ENCODE measurements at places on chromosomes 7 and 10. TPM values are rescaled to one million over a fixed set of nuclear protein-coding genes. Genes with fewer than 3 reads are reported as not detected.

DNA sequence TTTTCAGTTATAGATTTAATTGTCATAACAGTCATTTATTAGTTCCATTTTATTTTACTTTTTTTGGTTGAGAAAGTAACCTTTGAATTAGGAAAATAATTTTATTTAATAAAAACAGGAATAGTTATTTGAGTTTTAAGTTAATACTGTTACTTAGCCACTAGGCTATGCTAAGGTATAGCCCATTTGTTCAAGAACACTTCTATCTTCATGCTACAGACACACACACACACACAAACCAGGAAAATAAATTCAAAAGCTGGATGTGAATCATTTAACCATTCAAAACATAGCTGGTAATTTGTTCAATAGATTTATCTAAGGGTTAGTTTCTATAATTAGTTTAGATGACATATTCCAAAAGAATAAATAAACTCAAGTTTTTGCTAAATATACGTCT lies 148.4 kb downstream of the RNF133 start:
- H3K27me3 ChIP-seq, result no peaks in the 10 kb centered on the region
- no peak overlapping the region for H3K27ac ChIP-seq
- H3K36me3 ChIP-seq, result no peaks in the 10 kb centered on the region
- H3K4me3 ChIP-seq, result no peak overlapping the region

GRCh38 chr7:27888736-27889135 lies 148.8 kb downstream of the TAX1BP1 start:
- no peaks in the 10 kb centered on the region for H3K4me1 ChIP-seq
- no peaks in the 10 kb centered on the region for H3K36me3 ChIP-seq
- no peak overlapping the region for H3K27ac ChIP-seq
- no peak overlapping the region for H3K4me3 ChIP-seq

- H3K36me3 ChIP-seq, result no peaks in the 10 kb centered on the region
- H3K4me1 ChIP-seq, result no peaks in the 10 kb centered on the region
- H3K27me3 ChIP-seq, result no peaks in the 10 kb centered on the region
- no peak overlapping the region for H3K27ac ChIP-seq
- H3K4me3 ChIP-seq, result no peak overlapping the region
These were observed 1241.7 kb downstream of the GATA3 start for GRCh38 chr10:9296190-9296589.

- peaks cover 3% of the 10 kb centered on the region for H3K27me3 ChIP-seq
- no peak overlapping the region for H3K4me3 ChIP-seq
- no peaks in the 10 kb centered on the region for H3K4me1 ChIP-seq
These were observed 50.4 kb upstream of the ENO4 start for GRCh38 chr10:116798859-116799258.

DNA sequence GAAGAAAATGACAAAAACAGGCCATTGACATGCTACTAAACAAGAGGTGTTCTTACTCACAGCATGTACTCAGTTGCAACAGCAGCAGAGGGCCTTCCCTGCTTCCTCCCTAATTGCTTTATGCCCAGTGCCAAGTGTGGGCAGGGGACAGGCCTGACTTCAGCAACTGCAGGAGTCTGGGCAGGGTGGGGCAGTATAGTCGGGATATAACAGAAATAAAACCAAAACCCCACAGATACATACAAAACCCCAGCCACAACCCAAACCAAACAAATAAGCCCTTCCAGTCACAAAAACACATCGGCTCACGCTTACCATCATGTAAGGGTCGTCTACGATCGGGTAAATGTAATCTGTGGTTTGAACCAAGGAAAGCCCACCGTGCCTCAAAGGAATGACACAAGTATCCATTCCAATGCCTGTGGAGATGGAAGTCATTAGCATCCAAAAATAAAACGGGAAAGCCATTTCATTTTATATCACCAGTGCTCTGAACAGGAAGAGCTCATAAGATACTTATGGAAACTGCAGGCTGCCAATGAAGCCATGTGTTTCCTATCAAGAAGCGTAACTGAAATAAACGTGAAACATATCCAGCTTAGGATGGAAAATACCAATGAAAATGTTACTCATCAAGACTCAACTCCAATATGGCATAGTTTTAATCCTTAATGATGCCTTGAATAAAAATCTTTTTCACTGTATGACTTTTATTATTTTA lies 9.5 kb downstream of the SEPHS1 start:
- H3K4me1 ChIP-seq, result peaks cover 3% of the 10 kb centered on the region
- H3K27me3 ChIP-seq, result no peaks in the 10 kb centered on the region
- H3K4me3 ChIP-seq, result no peak overlapping the region
- no peak overlapping the region for H3K27ac ChIP-seq
- no peak for DNase-seq

GRCh38 chr7:24227603-24228359 lies 56.2 kb upstream of the NPY start:
- no peaks in the 10 kb centered on the region for H3K4me1 ChIP-seq
- H3K4me3 ChIP-seq, result no peak overlapping the region
- no peaks in the 10 kb centered on the region for H3K27me3 ChIP-seq
- H3K27ac ChIP-seq, result no peak overlapping the region
- H3K36me3 ChIP-seq, result no peaks in the 10 kb centered on the region

- no peaks in the 10 kb centered on the region for H3K36me3 ChIP-seq
- no peak overlapping the region for H3K27ac ChIP-seq
- DNase-seq, result no peak
- H3K4me1 ChIP-seq, result peaks cover 12% of the 10 kb centered on the region
These were observed 130.9 kb upstream of the ADCY1 start for GRCh38 chr7:45443263-45443662.

- H3K36me3 ChIP-seq, result no peaks in the 10 kb centered on the region
- no peak overlapping the region for H3K4me3 ChIP-seq
- no peaks in the 10 kb centered on the region for H3K27me3 ChIP-seq
- no peak overlapping the region for H3K27ac ChIP-seq
- no peak for DNase-seq
- H3K4me1 ChIP-seq, result no peaks in the 10 kb centered on the region
These were observed 214.8 kb downstream of the TMEM178B start for GRCh38 chr7:141288626-141289025.

- no peaks in the 10 kb centered on the region for H3K27me3 ChIP-seq
- no peak for DNase-seq
- H3K4me1 ChIP-seq, result no peaks in the 10 kb centered on the region
- H3K36me3 ChIP-seq, result no peaks in the 10 kb centered on the region
- no peak overlapping the region for H3K4me3 ChIP-seq
These were observed 14.3 kb downstream of the GALNT17 start for GRCh38 chr7:71145906-71146901.

DNA sequence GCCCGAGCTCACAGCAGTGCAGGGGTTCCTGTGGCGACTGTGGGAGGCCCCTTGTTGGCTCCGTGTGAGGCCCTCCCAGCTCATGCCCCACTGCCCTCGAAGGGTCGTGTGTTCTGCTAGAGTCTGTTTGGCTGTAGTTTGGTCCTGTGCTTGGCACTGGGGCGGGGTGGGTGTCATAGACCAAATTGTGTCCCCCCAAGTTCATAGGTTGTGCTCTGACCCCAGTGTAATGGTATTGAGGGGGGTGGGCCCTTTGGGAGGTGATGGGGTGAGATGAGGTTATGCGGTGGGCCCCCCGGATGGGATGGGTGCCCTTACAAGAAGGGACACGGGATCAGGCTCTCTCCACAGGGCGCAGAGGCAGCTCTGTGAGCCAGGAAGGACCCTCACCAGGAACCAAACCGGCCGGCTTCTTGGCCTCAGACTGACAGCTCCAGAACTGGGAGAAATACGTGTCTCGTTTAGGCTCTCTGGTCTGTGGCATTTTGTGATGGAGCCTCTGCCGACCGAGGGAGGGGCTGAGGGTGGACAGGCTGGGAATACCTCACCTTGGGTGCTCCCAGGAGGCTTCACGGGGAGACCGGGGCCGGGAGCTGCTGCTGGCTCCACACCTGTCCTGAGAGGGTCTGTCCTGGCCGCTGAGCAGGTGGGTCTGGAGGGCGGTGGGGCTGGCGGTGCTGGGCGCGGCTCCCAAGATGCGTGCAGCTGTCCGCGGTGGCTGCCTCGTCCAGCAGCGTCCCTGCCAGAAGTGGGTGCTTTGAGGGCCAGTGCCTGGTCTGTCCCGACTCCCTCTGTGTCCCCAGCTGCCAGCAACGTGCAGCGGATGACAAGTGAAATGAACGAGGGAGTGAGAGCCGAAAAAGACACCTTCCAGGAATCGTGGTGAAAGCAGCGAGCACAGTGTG lies 89.4 kb downstream of the INPP5A start:
- H3K27ac ChIP-seq, result no peak overlapping the region
- no peak for DNase-seq
- no peaks in the 10 kb centered on the region for H3K36me3 ChIP-seq
- no peaks in the 10 kb centered on the region for H3K4me1 ChIP-seq

DNA sequence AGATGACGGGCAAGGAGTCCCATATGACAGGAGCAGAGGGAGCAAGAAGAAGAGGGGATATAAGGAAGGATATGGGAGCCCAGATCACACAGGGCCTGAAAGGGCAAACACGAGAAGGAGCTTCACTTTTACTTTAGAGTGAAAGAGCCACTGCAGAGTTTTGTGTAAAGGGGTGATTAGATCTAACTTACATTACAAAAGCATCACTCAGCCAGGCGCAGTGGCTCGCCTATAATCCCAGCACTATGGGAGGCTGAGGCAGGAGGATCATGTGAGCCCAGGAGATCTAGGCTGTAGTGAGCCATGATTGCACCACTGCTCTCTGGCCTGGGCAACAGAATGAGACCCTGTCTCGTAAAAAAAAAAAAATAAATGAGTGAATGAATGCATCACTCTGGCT lies 91.1 kb downstream of the MPP7 start:
- H3K4me1 ChIP-seq, result no peaks in the 10 kb centered on the region
- H3K4me3 ChIP-seq, result no peak overlapping the region
- H3K27me3 ChIP-seq, result no peaks in the 10 kb centered on the region
- H3K36me3 ChIP-seq, result no peaks in the 10 kb centered on the region

DNA sequence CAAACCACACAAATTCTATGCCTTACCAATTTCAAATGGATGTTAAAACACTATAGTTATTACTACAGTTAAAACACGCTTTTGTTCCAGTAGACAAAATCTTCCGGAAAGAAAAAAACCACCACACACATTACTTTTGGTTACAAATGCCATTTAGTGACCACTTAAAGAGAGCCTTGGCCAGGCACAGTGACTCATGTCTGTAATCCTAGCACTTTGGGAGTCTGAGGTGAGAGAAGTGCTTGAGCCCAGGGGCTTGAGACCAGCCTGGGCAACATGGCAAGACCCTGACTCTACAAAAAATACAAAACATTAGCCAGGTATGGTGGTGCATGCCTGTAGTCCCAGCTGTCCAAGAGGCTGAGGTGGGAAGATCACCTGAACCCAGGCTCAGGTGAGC lies 7.2 kb downstream of the TNPO3 start:
- H3K4me1 ChIP-seq, result peaks cover 2% of the 10 kb centered on the region
- no peaks in the 10 kb centered on the region for H3K36me3 ChIP-seq
- no peak overlapping the region for H3K4me3 ChIP-seq
- DNase-seq, result no peak
- no peak overlapping the region for H3K27ac ChIP-seq

GRCh38 chr10:131176907-131177306 lies 134.6 kb downstream of the TCERG1L start:
- H3K27ac ChIP-seq, result no peak overlapping the region
- H3K27me3 ChIP-seq, result no peaks in the 10 kb centered on the region
- no peak overlapping the region for H3K4me3 ChIP-seq
- no peak for DNase-seq

- H3K27ac ChIP-seq, result no peak overlapping the region
- no peak overlapping the region for H3K4me3 ChIP-seq
- no peaks in the 10 kb centered on the region for H3K27me3 ChIP-seq
- no peak for DNase-seq
These were observed 26.4 kb downstream of the UBTD1 start for GRCh38 chr10:97525086-97525485.

DNA sequence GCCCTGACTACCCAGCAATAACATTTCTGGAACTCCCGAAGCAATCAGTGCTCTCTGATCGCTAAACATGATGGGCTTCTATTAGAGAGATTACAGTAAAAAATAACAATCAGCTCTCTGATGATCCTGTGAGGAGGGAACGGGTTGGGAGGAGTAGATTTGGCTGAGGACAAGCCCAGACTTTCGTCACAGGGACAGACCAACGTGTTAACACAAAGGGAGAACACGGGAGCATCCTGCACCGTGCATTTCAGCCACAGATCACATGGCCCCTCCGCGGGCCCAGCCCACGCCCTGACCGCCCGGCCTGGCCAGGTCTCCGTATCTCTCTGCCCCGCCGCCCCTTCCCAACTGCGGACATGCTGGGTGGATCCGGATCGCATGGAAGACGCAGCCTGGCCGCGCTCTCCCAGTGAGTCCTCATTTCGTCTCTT lies 95.0 kb upstream of the AGBL3 start:
- peaks cover 35% of the 10 kb centered on the region for H3K4me1 ChIP-seq
- peak overlapping the region; percentile 82 for H3K27ac ChIP-seq
- peaks cover 9% of the 10 kb centered on the region for H3K36me3 ChIP-seq
- H3K27me3 ChIP-seq, result no peaks in the 10 kb centered on the region
- H3K4me3 ChIP-seq, result peak overlapping the region; percentile 71
- peak; percentile 66 for DNase-seq

- H3K4me3 ChIP-seq, result no peak overlapping the region
- H3K27me3 ChIP-seq, result no peaks in the 10 kb centered on the region
- H3K27ac ChIP-seq, result no peak overlapping the region
These were observed 296.2 kb downstream of the MDFIC start for GRCh38 chr7:115218076-115218475.

DNA sequence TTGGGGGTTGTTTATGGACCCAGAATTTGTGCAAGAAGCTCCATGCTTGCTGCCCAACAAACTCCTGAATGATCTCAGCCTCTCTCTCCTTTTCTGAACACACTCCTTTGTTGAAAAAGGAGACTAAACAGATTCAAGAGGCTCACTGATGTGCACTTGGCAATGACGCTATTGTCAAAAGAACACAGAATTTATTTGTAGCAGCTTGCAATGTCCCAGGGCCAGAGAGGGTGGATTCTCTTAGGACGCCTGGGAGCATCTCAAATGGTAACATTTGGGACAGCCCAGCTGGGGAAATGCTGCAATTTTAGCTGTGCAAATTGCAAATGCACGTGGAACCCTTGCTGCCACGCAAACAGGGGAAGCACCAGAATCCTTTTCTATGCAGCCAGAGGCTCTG lies 79.9 kb downstream of the GPR26 start:
- no peak overlapping the region for H3K27ac ChIP-seq
- no peak for DNase-seq
- no peak overlapping the region for H3K4me3 ChIP-seq
- H3K27me3 ChIP-seq, result peaks cover 10% of the 10 kb centered on the region
- no peaks in the 10 kb centered on the region for H3K4me1 ChIP-seq

ANXA8L1 gene
- 686 TPM for polyA plus RNA-seq

CUTC gene
- polyA plus RNA-seq, result 24.3 TPM

ODAD2 gene
- polyA plus RNA-seq, result 0.01 TPM

All from keratinocyte (primary cell).